ENCODE measurements at places on chromosomes 12 and 14.

GRCh38 chr14:96225745-96226151 is 21.1 kb downstream of the BDKRB2 start:
- DNase-seq, result no peak

DNA sequence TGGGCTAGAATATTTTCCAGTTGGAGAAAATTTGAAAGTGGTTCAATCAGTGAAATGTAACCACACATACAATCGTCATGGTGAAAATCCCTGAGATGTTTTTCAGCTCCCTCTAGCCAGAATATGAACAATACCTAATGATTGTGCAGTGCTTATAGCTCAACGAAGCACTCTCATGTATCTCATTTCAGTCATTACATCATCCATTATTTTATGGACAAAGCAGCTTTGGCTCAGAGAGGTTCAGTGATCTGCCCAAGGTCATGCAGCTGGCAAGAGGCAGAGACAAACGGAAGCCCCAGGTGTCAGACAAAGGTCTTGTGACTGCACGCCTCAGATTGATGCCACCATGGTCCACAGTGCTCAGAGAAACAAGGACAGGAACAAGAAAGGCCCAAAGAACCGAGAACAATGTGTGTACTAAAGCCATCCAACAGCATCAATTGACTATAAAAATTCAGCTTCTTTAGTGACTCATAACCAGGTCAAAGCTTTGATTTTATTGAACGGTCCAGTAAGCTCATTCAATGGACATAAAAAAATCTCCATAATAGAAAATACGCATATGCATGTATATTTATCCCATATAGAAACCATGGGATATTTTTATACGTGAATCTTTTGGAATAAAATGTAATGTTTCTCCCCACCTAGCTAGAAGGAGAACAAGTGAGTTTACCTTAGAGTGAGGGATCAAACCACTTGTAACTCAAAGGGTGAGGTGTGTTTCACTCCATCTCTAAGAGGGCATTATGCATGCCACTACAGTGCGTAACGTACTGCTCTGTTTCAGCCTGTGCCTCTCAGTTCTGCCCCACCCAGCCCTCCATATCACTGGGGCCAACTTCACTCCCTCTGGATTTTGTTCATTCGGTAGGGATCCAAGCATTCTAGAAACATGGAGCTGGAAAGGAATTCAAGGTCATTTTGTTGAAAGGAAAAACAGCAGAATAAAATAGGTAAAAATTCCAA is 141.8 kb downstream of the GRIN2B start:
- DNase-seq, result no peak

DNA sequence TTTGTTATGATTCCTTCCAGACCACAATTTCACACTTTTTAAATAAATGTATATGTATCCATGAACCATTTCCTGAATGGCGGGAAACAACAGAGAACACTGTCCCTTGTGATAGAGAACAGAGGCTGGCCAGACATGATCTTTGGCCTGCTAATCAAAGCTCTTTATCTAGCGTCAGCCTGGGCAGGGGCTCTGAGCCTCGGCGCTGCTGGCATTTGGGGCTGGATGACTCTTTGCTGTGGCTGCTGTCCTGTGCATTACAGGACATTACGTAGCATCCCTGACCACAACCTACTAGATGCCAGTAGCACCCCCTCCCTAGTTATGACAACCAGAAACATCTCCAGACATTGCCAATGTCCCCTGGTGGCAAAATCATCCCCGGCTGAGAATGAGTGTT is 77.7 kb downstream of the DNAH10 start:
- DNase-seq, result no peak

DNA sequence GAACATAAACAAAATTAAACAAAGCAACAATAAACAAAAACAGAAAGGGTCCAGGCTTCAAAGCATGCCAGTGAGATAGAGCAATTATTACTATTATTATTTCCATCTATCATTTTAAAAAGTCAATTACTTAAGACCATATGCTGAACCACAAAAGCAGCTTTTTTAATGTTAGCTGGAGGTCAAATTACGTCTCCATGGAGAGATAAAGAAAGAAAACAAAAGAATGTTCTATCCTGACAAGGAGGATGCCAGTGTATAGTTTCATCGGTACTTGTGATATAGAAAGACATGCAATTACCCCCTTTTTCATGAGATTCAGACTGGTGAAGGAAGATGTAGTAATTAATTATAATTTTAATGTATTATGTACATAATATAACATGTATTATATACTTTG is 81.6 kb upstream of the DCN start:
- peak; percentile 70 for DNase-seq

GRCh38 chr12:104546575-104546974 is 89.8 kb downstream of the CHST11 start:
- DNase-seq, result no peak

DNA sequence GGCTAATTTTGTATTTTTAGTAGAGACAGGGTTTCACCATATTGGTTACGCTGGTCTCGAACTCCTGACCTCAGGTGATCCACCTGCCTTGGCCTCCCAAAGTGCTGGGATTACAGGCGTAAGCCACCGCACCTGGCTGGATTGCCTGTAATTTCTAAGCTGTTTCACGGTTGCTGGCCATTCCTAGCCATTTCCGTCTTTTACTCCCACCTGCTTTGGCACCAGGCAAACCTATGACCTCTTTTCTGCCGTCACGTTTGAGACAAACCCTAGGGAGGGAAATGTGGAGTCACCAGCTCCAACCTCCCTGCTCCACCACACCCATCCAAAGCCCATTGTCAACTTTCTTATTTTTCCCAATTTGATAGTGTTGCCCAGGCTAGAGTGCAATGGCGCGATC is 1.2 kb downstream of the GPR132 start:
- no peak for DNase-seq

- no peak for DNase-seq
These were observed 544.2 kb downstream of the ETNK1 start for GRCh38 chr12:23169012-23169695.

DNA sequence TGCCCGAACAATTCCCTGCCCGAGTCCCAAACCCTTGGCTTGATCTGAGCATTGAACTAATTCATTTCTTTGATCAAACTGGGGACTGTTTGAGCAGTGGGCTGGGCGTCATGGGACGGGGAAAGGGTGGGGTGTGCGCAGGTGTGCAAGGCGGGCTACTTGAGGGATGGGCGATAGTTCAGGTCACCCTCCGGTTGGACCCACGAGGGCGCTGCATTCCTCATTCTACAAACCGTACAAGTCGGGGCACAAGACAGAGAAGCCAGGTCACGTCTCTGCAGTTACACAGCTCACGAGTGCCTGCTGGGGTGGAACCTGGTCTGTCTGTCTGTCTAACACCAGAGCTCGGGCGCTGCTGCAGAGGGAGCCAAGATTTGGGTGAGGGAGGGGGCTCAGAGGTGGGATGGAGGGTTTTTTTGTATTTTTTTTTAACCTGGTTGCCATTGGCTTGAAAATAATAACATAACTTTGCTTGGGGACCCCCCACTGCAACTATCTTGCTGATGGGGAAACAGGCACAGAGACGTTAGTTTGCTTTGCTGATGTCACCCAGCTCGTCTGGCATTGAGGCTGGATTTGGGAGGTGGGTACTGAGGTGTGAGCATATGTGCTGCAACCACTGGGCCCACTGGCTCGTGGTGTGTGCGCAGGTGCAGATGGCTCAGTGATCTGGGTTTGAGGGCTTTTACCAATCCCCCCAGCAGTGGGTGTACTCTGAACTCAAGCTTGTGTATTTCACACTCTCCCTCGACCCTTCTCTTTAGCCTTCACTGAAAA is 7.6 kb upstream of the RTL1 start:
- DNase-seq, result no peak

DNA sequence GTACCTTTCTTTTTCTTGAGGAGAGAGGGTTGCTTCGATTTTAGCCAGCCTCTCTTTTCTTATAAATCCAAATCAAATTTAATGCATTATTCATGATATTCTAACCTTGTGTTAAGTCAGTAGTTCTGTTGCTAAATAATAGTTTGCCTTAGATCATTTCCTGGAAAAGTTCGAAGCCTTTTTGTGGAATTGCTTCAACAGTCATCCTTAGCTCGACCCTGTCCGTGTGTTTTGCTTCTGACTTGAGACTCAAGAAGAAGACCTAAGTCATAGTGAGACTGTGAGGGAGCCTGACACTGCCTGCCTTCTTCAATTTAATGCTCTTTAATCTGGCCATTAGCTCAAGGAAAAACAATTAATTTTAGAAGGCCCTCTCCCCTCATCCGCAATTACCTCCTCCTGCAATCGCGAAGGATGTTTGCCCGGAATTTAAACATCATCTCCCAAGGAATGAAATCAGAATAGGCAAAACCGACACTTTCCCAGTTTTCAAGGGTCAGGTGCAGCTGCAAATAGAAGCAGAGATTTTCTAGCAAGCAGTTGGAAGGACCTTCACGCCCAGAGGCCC is 453 bp upstream of the SLC4A8 start:
- DNase-seq, result no peak

DNA sequence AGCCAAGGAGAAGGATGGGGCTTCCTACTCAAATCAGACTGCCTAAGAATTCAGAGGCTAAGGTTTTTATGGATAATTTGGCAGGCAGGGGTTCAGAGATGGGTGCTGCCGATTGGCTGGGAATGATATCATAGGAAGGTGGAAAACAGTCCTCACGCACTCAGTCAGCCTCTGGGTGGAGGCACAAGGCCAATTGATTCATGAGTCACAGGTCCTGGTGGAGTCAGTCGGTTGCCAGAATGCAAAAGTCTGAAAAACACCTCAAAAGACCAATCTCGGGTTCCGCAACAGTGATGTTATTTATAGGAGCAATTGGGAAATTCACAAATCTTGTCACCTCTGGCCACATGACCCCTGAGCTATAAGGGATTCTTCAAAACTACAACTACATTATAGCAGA is 105.5 kb downstream of the GXYLT1 start:
- peak; percentile 71 for DNase-seq

GRCh38 chr14:31560759-31561154 is 447 bp upstream of the NUBPL start:
- DNase-seq, result peak; percentile 33

- DNase-seq, result peak; percentile 42
These were observed 192.8 kb upstream of the RGS6 start for GRCh38 chr14:71739273-71739990.

DNA sequence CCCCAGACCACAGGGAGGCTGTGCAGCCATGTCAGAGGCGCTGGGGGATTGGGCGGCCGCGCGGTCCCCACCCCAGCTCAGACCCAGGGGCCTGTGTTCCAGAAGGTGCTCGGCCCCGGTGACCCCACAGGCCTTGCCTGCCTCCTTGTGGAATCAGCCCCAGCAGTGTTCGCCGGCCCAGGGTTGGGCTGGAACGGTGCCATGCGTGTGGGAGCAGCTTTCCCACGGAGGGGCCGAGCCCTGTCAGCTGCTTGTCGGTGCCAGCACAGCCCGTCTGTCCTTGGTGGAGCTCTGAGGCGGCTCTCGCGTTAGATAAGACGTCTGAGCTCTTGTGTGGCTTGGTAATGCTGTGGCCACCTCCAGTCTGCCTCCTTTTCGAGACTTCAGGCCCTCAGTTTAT is 8.5 kb downstream of the ZFYVE21 start:
- DNase-seq, result peak; percentile 51

GRCh38 chr12:32451816-32452215 is 52.5 kb downstream of the FGD4 start:
- DNase-seq, result no peak

GRCh38 chr14:21155963-21156362 is at the start of gene OR5AU1:
OR5AU1 (minus strand) TSS chr14:21156063; CDS start chr14:21155872, 191 bp downstream.
- DNase-seq, result no peak

- DNase-seq, result peak; percentile 97
These were observed 35.9 kb downstream of the ACADS start for GRCh38 chr12:120761519-120761934.

- no peak for DNase-seq
These were observed 16.9 kb upstream of the SRP54 start for GRCh38 chr14:34965912-34966311.

DNA sequence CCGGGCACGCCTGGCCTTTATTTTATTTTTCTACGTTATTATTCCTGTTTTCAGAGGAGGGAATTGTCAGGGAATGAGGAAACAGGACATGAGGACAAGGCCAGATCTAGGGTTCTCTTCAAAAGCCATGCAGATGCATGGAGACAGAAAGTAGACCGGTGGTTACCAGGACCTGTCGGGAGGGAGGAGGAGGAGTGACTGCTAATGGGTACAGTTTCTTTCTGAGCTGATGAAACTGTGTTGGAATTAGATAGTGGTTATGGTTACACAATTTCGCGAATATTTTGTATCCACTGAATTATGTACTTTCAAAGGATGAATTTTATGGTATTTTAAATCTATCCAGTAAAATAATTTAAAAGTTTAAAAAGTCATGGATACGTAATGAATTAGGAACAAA is 11.3 kb downstream of the ZNF839 start:
- DNase-seq, result no peak

- DNase-seq, result peak; percentile 53
These were observed 1292.1 kb upstream of the FLRT2 start for GRCh38 chr14:84237881-84238280.

GRCh38 chr12:11769723-11770514 is 120.4 kb downstream of the ETV6 start:
- DNase-seq, result no peak

DNA sequence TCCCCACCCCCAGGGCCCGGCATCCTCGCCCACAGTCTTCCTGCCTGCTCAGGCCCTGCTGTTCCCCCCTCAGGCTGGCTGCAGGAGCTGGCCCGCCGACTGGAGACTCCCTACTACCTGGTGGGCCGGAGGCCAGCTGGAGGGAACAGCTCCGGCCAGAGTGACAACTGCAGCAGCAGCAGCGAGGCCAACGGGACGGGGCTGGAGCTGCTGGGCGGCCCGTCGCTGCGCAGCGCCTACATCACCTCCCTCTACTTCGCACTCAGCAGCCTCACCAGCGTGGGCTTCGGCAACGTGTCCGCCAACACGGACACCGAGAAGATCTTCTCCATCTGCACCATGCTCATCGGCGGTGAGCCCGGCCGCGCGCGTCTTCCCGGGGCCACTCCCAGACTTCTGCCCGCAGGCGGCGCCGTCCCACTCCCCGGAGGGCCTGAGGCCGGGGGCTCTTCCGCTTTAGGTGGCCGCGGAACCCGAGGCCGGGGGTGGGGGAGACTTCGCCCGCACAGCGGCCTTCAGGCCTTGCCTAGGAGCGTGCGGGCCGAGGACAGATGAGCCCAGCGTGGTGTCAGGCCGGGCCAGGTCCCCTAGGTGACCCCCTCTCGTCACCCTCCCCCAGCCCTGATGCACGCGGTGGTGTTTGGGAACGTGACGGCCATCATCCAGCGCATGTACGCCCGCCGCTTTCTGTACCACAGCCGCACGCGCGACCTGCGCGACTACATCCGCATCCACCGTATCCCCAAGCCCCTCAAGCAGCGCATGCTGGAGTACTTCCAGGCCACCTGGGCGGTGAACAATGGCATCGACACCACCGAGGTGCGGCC is 10.2 kb downstream of the KCNH3 start:
- DNase-seq, result peak; percentile 23
